ENCODE measurements at places on chromosomes 2 and 18.
A peak's percentile ranks its signal among the peaks of the same experiment; 100 is the strongest.

DNA sequence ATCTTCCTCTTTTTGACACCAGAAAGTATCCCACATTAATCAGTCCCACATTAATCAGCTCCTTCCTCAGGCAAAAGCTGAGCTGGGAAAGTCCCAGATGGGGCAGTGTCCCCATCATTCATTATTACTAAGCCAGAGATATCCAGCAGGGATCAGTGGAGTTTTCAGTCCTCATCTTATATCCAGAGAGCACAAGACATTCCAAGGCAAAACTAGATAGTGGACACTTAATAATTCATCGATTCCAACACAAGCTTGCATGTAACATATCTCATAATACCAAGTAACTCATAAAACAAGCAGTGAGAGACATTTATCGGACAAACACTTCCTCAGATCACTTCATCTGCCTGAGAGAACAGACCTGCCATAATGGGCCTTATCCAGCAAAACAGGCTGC, 53.1 kb downstream of the MCFD2 start:
- DNase-seq = no peak

GRCh38 chr18:74511823-74512222, 15.7 kb downstream of the CNDP2 start:
- no peak for DNase-seq

DNA sequence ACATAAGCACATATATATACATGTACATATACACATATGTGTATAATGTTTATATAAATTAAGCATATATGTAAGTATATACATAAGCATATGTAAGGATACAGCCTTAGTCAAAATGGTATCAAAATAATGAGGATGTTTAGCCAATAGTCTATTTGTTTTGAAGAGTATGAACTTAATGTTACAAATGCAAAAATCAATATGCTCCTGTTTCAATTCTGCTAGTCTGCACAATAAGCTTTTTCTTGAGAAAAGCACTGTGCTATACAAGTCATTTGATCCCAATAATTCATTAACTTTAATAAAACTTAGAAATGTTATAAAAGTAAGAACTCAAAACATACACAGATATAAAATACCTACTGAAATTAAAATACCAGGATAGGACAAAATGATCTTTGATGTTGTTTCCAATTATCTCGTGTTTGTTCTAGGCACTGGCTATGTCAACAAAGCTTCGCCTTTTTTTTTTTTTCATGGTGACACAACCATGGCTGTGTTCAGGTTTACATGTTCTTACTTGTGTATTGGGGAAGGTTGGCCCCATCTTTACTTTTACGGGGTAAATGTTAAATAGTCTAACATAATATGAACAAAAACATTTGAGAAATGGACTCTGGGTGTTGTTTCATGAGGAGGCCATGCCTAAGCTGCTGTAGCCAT, 271.1 kb upstream of the CDH19 start:
- no peak for DNase-seq

- DNase-seq = no peak
Observed at GRCh38 chr2:132953771-132954170, 283.8 kb upstream of the LYPD1 start.

GRCh38 chr2:25817630-25818029, 60.7 kb downstream of the ASXL2 start:
- no peak for DNase-seq

GRCh38 chr2:8860239-8860638, 22.8 kb upstream of the KIDINS220 start:
- DNase-seq = no peak

- DNase-seq = no peak
Observed at GRCh38 chr2:149235816-149236375, 94.5 kb upstream of the LYPD6 start.

- no peak for DNase-seq
Observed at GRCh38 chr2:151097128-151097527, 164.5 kb downstream of the RBM43 start.

GRCh38 chr2:13056259-13056843, 339.6 kb downstream of the TRIB2 start:
- DNase-seq = no peak

- no peak for DNase-seq
Observed at GRCh38 chr2:182821182-182821581, 45.3 kb downstream of the FRZB start.

DNA sequence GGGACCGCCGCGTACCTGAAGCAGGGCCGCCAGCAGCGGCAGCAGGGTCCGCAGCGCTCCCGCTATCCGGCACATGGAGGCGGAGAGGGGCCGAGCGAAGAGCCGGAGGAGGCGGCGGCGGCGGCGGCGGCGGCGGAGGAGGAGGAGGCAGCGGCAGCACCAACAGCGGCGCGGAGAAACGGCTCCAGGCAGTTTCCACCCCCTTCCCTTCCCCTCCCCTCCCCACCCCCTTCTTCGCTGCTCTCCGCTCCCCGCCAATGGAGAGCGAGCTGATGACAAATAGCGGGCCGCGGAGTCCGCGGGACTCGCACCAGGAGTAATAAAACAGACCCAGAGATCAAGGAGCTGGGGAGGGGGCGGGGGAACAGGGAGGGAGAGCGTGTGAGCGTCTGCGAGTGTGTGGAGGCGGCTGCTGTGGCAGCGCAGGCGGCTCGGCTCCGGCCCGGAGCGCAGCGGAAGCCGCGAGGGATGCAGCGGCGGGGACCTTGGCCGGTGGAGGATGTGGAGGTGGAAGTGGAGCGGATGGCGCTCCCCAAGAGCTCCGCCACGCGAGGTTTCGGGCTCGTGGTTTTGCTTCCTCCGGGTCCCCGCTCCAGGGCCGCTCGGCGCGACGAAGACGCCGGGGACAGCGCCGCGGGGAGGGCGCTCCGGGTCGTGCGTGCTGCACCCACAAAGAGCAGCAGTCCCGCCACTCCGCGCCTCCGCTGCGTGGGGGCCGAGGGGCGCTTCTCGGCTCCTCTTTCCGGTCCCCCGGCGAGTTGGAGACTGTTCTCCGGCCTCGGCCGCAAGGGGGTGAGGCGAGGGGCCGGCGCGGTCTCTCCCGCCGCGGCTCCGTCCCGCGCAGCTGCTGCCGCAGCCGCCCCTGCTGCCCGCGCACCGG, at the start of gene CDH2:
TSS of gene CDH2 (minus strand) at position 183 of the 880 bp plus-strand sequence. CDS start at position 75, 108 bp downstream.
- DNase-seq = peak; percentile 72

GRCh38 chr2:80050246-80050645, 254.3 kb downstream of the LRRTM1 start:
- DNase-seq = no peak

- no peak for DNase-seq
Observed at GRCh38 chr2:84373391-84373790, 85.7 kb downstream of the SUCLG1 start.

DNA sequence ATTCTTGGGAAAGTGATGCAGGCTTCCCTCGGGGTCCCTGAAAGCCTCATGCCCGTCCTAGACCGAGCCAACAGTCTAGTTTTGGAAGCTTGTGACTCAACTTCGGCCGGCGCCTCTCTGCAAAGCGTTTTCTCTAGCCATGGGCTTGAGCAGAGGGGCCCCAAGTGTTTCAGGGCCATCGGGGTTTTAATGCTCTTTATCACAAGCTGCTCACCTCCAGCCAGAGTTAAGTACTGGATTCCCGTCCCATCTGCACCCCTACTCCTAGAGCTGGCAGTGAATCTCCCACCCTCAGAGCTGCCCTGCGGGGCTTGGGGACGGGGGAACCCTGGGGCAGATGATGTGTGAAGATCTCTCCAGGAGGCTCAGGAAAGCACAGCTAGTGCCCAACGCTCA, 7.3 kb downstream of the RAX start:
- DNase-seq = no peak

- no peak for DNase-seq
Observed at GRCh38 chr2:75543446-75543845, 17.3 kb downstream of the EVA1A start.

GRCh38 chr18:58196164-58196563, 152.1 kb downstream of the NEDD4L start:
- DNase-seq = no peak

DNA sequence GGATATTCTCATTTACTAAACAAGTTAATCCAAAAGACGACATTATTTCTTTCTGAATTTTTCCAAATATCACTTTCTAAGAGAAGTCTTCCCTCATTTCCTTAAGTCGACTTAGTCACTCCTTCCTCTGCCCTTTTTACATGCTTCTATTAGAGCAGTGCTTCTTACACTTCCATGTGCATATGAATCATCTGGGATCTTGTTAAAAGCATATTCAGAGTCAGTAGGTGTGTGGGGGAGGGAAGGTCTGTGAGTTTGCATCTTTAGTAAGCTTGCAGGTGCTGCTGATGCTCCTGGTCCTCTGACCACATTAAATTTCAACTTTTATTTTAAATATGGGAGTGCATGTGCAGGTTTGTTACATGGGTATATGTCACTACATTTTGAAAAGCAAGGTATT, 582.6 kb downstream of the NRXN1 start:
- DNase-seq = no peak

- DNase-seq = no peak
Observed at GRCh38 chr2:209619782-209620181, 151.8 kb upstream of the UNC80 start.

GRCh38 chr2:36775806-36776205, 79.3 kb downstream of the VIT start:
- DNase-seq = no peak

DNA sequence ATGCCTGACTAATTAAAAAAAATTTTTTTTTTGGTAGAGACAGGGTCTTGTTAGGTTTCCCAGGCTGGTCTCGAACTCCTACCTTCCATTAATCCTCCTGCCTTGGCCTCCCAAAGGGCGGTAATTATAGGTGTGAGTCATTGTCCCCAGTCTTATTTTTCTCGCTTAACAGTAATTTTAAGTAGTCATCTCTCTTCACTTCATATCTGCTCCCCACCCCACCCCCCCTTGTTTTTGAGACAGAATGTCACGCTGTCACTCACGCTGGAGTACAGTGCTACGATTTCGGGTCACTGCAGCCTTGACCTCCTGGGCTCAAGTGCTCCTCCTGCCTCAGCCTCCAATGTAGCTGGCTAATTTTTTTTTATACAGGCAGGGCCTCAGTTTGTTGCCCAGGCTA, 27.7 kb downstream of the RAB10 start:
- no peak for DNase-seq

DNA sequence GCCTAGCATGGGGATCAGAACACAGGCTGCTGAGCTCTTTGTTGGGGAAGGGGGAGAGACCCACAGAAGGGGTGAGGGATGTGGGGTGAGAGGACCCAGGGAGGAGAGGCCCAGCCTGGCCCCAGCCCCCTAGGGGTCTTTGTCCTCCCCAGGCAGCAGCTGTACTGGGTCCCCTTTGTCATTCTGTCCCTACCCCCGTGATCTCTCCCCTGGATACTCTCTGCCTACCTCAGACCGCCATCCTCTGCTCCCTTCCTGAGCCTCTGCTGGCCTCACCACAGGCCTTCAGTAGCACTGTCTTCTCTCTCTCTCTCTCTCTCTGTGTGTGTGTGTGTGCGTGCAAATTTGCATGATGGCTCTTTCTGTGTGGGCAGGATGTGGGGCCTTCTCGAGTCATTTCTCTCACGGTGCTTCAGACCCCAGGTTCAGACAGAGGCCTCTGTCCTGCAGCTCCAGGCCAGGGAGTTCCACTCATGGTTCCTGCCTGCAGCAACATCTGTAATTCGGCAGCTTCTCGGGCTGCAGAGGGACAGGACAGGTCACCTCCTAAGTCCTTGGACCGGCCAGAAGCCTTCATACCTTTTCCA, 1.4 kb downstream of the PSD4 start:
- DNase-seq = peak; percentile 79

DNA sequence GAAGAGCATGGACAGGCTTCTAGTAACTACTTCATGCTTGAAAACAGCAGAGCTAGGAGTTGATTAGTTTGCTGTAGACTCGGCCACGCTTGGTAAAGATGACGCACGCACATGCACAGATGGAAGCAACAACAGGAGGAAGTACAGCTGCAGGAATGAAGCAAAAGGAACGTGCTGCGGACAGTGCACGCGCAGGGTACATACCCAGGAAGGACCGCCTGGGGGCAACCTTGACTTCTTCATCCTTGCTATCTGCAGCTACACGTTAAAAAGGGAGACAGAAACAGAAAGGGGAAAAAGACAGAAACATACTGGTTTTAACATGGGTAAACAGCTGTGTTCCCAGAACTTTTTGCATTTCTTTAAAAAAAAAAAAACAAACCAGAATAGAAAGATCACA, 17.7 kb downstream of the SLC66A2 start:
- DNase-seq = peak; percentile 80

GRCh38 chr2:18401471-18401870, 159.0 kb downstream of the RDH14 start:
- DNase-seq = no peak

DNA sequence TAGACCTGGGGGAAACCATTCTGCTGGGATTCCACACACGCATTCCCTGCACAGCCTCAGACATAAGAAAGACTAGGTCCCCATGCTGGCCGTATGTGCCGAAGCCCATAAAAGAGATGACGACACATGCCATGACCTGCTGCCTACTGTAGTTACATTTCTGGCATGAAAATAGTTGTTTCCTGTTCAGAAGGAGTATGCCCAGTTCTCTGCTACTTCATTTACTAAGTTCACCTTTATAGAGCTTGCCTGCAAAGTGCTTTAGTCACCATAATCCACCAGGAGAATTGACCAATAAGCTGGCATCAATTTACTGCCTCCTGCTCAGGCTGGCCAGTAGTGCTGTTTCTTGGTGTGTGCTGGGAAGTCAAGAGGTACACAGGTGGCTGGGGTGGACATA, 150.2 kb upstream of the ALPP start:
- DNase-seq = no peak

DNA sequence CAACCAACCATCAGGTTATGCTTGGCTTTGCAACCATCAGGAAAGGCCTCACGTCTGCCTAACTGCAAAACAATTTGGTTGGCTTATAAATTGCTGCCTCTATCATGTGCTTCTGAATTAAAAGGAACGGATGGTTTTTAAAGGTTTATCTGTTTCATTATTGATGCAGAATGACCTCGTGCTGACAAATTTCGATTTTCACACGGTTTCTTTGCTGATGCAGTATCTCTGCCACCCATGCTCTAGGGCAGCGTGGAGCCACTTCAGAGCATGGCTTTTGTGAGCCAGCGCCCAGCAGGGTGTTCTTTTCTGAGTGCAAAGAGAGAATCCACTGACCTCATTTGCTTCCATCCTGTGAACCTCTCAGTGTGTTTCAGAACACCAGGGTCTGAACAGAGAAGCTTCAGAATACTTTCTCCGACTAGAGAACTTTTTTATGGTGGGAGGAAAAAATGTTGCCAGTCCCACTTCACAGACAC, 143.1 kb upstream of the L3MBTL4 start:
- no peak for DNase-seq

DNA sequence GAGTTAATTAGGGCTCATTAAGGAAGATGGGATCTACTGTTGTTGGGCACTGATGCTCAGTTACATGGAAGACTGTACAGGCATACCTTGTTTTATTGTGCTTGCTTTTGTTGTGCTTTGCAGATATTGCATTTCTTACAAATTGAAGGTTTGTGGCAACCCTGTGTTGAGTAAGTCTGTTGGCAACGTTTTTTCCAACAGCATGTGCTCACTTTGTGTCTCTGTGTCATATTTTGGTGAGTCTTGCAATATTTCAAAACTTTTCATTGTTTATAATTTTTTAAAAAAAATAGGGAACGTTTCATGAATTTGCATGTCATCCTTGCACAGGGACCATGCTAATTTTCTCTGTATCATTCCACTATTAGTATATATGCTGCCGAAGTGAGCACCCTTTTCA, 15.6 kb downstream of the PHLPP1 start:
- DNase-seq = no peak
